ENCODE measurements at places on chromosomes 1 and 21.

DNA sequence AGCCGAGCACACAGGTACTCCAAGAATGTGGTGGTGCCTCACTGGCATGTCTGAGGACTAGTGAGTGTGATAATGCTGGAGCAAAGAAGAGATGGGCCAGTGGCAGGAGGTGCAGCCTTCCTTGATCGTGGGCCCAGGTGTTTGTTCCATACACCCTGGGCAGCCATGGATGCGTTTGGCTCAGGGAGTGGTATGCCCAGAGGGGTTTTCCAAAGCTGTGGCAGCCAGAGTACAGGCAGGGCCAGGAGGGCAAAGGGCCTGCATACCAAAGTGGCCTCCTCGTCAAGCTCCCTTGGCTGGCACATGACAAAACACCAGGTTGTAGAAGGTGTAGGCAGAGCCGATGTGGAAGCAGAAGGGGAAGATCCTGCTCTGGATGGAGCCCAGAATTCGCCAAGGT, 19.0 kb downstream of the PARS2 start:
- no peak for DNase-seq

DNA sequence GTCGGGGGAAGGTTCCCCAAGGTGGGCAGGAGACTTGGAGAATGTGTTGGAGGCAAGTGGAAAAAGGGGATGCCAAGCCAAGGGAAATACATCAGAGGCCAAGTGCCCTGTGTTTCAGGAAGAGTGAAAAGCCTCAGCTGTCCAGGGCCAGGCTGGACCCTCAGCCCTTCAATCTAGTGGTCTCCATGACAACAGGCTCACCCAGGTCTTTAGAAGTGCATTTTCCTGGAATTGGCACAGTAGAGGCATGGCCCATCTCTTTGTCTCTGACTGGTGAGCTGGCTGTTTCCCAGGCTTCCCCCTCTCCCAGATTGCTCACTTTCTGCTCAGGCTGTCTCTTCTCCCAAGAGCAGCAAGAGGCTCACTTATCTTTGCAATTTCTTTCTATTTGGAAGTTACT, 10.4 kb upstream of the RHBG start:
- DNase-seq: no peak

DNA sequence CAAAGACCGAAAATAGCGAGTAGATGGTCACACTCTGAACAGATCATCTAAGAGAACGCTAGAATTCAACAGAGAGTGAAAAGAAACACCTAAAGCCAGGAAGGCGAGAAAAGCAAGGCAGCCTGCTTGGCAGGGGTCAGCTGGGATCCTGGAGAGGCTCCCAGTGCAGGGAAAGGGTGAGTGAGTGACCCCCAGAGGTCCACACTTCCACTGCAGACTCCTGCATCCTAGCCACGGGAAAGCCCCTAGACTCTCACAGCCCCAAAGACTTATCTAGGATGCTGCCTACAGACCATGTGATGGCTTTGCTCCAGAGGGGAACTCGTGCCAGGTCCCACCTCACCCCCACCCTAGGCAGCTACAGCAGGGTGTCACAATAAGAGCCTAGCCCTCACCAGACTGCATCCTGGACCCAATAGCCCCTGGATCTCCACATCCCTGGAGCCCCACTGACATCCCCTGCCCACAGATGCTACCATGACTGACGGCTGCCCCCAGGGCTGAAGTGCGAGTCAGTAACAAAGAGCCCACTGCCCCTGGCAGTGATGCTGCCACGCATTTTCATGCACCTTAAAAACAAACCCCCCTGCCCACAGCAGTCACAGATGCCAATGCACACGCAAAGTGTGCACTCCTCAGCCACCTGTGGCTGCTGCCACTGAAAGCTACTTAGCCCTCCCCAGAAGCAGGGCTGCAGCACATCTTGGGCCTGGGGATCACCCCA, 62.2 kb downstream of the PSMG1 start:
- peak; percentile 53 for DNase-seq

- DNase-seq: no peak
Observed at GRCh38 chr1:166675213-166675612, 164.1 kb upstream of the POGK start.

DNA sequence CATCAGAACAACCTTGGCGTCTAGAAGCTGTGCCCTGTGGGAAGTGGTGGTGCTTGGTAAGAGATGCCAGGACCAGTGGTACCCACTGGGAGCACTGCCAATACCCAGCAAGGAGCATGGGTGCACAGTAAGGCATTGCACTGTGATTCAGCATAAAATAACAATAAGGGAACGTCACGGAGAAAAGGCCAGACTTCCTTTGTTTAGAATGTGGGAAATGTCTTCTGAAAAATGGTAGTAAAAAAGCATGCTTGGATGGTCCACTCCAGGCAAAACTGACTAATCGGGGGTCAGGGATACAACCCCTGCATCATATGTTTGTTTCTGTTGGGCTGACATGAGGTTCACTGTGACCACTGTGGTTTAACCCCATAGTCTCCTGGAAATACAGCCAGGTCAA, 14.7 kb downstream of the METTL18 start:
- peak; percentile 63 for DNase-seq

GRCh38 chr1:39410915-39411436, 80.5 kb upstream of the BMP8A start:
- DNase-seq: peak; percentile 95

GRCh38 chr1:180881806-180882509, 30.7 kb upstream of the KIAA1614 start:
- peak; percentile 66 for DNase-seq

GRCh38 chr1:21622466-21623315, 46.5 kb downstream of the RAP1GAP start:
- DNase-seq: no peak

- DNase-seq: no peak
Observed at GRCh38 chr1:20035114-20035513, 34.9 kb upstream of the PLA2G5 start.

- DNase-seq: peak; percentile 57
Observed at GRCh38 chr1:51331206-51332100, 1.1 kb upstream of the TTC39A start.

DNA sequence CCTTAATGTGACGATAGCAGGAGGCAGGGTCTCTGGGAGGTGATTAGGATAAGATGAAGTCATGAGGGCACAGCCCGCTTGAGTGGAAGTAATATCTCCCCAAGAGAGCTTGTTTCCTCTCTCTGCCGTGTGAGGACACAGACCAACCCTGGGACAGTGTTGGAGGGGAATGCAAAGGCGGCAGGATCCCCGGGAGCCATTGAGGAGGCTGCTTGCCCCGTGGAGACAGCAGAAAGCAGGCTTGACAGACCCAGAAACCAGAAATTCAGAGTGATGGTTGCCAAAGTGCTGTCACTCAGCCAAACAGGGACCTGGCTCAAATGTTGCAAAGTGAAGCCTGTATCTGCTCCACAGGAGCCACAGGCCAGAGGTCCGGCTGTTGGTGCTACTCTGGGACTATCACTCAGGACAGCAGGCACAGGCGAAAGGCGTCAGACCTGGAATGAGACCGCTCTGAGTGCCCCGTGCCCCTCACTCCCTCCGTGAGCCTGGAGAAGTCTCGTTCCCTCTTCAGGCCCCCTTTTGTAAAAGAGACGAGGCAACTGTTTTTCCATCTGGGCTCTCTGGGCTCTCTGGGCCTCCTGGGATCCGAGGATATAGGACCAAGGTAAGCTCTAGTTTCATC, 96.6 kb upstream of the VANGL1 start:
- DNase-seq: no peak

DNA sequence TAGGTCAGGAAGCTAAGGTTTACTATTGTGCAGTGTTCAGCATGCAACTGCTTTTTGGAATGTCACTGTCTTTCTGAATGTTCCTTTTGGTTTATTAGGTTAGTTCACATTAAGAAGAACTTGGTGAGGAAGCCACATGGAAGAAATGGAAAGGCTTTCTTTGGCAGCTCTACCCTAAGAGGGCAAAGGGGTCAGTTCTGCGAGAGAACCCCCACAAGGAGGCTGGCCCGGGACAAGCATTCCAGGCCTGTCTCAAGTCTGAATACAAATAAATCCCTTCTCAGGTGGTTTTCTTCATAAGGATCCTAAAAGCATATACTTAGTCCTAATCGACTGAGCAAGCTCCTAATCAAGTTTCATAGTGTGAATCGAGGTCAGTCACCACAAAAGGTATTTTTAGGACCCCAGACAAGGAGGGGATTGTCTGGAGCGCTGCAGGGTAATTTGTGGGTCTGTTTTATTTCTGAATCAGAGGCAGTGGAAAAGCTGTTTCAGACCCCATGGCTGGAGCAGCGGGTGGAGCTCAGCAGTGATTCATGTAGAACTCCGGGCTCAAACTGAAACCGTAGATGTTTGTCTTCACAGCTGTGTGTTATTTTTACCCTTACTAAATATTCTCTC, 63.3 kb downstream of the ERG start:
- peak; percentile 51 for DNase-seq

- DNase-seq: no peak
Observed at GRCh38 chr21:33014331-33014730, 11.4 kb upstream of the OLIG2 start.

DNA sequence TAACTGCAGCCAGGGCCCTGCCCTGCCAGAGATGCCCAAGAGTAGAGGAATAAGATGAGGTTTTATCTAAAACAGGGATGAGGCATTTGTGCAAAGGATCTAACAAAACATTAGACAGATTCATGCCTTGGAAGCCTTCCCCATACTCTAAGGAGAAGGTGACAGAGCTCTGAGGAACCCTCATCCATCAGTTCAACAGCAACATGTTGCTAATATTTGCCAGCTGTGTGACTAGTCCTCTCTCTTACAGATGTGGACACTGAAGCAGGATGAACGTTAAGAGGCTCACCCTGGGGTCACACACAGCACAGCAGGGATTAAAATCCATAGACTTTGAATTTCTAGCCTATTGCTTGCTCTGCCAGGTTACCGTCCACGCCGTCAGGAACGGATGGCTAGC, 99.0 kb downstream of the ZBTB18 start:
- no peak for DNase-seq

- DNase-seq: no peak
Observed at GRCh38 chr1:165635823-165636222, 4.8 kb downstream of the MGST3 start.

DNA sequence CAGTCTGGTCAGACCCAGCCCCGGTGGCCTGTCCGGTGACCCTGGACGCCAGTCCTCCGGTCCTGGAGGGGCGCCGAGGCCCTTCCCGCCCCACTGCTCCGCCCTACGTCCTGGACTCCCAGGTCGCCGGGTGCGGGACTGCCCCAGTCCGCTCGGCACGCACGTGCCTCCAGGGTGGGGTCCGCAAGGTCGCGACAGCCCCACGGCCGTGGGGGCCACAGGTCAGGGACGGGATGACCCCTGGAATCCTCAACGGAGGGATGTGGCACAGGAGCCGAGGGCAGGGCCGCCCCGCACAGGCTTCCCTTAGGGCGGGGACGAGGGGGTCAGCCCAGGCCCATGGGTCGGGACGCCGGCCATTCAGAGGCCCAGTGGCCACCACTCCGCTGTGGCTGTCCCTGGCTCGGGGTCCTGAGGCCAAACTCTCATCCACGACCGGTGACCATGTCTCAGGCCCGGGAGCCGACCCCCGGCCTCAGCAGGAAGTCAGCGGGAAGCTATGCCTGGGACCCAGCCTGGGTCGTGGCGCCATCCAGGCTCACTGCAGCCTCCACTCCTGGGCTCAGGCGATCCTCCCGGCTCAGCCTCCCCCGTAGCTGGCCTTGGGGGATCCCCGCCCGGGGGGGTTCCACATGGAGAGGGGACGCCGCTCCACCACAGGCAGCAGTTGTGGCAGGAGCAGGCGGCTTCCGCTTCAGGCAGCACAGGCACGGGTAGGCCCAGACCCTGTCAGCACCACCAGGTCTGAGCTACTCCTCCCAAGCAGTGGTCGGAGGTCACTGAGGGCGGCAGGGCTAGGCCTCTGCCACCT, 599 bp upstream of the TMEM240 start:
- DNase-seq: no peak

DNA sequence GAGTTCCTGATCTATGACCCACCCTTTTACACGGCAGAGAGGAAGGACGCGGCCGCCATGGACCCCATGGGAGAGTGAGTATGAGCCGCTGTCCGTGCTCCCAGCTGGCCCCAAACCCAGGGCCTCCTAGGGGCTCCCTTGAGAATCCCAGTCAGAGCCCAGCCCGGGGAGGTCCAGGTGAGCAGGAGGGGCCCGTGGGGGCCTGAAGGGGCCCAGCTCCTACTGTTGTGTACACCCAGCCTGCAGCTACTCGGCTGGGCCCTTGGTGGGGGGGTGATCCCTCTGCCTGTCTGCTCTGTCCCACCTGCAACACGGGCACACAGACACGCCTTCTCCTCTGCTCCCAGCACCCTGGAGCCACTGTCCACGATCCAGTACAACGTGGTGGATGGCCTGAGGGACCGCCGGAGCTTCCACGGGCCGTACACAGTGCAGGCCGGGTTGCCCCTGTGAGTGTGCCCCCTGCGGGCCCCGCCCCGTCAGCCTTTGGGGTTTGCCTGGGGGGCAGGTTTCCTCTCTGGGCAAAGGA, 28.6 kb upstream of the LRRC3 start:
- DNase-seq: no peak

Measured in cardiac fibroblast (primary cell).